Esophagus squamous epithelium (tissue), 5 donors: ENCODE measurements at places on chromosomes 16 and 17. TPM values are rescaled to one million over a fixed set of nuclear protein-coding genes. Genes with fewer than 3 reads are reported as not detected.
A peak's percentile ranks its signal among the peaks of the same experiment; 100 is the strongest.

- peaks cover 9% of the 10 kb centered on the region for H3K36me3 ChIP-seq
- no peak for DNase-seq
- no peaks in the 10 kb centered on the region for H3K4me1 ChIP-seq
- no peak overlapping the region for H3K27ac ChIP-seq
- H3K4me3 ChIP-seq: no peak overlapping the region
- H3K27me3 ChIP-seq: no peaks in the 10 kb centered on the region
Observed at GRCh38 chr17:1420981-1421380, 21.0 kb upstream of the YWHAE start.

GRCh38 chr16:58331024-58331707, 36.3 kb upstream of the PRSS54 start:
- peaks cover 9% of the 10 kb centered on the region for H3K27me3 ChIP-seq
- no peak overlapping the region for H3K4me3 ChIP-seq
- no peaks in the 10 kb centered on the region for H3K4me1 ChIP-seq
- H3K27ac ChIP-seq: no peak overlapping the region
- no peak for DNase-seq

GRCh38 chr16:77788181-77789084, at the start of gene VAT1L:
Gene VAT1L, plus strand, starts transcription at chr16:77788564. Its CDS starts 119 bp downstream, at chr16:77788683.
- H3K36me3 ChIP-seq: no peaks in the 10 kb centered on the region
- H3K4me3 ChIP-seq: peak within 1 kb of the TSS; percentile 20
- peaks cover 16% of the 10 kb centered on the region for H3K27me3 ChIP-seq
- peaks cover 9% of the 10 kb centered on the region for H3K4me1 ChIP-seq

DNA sequence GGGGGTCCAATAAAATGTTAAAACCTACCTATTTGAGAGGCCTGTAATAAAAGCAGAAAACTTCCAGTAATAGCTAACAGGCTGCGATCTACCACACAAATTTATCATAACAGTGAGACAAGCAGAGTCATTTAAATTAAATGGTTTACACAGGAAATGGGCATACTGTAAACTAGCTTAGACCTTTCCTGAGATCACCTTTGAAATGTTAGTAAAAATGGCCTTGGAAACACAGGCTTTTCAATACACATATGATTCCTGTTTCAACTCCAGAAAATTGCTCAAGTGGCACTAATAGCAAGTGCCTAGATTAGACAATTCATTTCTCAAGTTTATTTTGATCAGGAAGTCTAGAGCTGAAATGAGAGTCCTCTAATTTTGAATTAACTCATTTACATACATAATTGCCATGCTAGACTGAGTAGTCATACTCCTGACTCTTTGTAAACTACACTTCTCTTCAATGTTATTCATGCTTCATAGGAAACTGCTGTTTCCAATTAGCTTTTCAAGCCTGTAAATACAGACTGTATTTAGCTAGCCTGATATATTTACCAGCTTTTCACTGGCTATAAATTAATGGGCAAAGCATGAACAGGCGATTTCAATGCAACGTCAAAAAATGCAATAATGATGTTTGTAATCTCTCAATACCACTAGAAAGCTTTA, 43.3 kb downstream of the PARN start:
- H3K27ac ChIP-seq: no peak overlapping the region
- peaks cover 6% of the 10 kb centered on the region for H3K4me1 ChIP-seq
- H3K36me3 ChIP-seq: peaks cover 4% of the 10 kb centered on the region
- DNase-seq: no peak
- H3K27me3 ChIP-seq: no peaks in the 10 kb centered on the region
- H3K4me3 ChIP-seq: no peak overlapping the region

GRCh38 chr16:24850289-24850938, 4.7 kb downstream of the SLC5A11 start:
- H3K27ac ChIP-seq: no peak overlapping the region
- H3K4me1 ChIP-seq: peaks cover 25% of the 10 kb centered on the region

GRCh38 chr16:1923299-1924034, 5.3 kb upstream of the HS3ST6 start:
- peaks cover 13% of the 10 kb centered on the region for H3K4me1 ChIP-seq
- no peak for DNase-seq
- H3K27ac ChIP-seq: peak overlapping the region; percentile 47
- H3K27me3 ChIP-seq: peaks cover 17% of the 10 kb centered on the region
- no peak overlapping the region for H3K4me3 ChIP-seq

GRCh38 chr16:70018254-70018653, 67.1 kb downstream of the CLEC18A start:
- H3K27ac ChIP-seq: no peak overlapping the region
- H3K36me3 ChIP-seq: no peaks in the 10 kb centered on the region
- H3K4me3 ChIP-seq: no peak overlapping the region
- DNase-seq: no peak
- no peaks in the 10 kb centered on the region for H3K27me3 ChIP-seq

DNA sequence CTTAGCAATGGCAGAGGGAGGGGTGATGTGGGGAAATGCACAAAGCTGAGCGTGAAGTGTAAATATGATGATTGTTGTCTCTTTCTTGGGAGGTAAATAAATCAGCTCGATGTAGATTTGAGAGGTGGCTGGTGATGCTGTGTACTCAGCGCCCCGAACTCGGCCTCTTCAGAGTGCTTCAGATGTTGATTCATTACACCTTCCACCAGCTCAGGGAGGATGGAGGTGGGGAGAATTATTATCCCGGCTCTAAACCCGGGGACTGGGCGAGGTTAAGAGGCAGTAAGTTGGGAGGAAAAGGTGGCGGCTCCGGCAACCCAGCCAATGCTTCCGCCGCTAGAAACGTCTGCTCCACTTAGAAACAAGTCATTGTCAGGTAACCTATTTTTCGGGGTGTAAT, 86.5 kb downstream of the RPA1 start:
- H3K4me1 ChIP-seq: no peaks in the 10 kb centered on the region
- H3K36me3 ChIP-seq: no peaks in the 10 kb centered on the region

GRCh38 chr17:65027305-65027704, 29.2 kb downstream of the GNA13 start:
- H3K27ac ChIP-seq: peak overlapping the region; percentile 31
- peaks cover 2% of the 10 kb centered on the region for H3K4me1 ChIP-seq
- no peak overlapping the region for H3K4me3 ChIP-seq
- no peaks in the 10 kb centered on the region for H3K27me3 ChIP-seq
- no peak for DNase-seq

- no peak overlapping the region for H3K27ac ChIP-seq
- no peak for DNase-seq
Observed at GRCh38 chr17:64355536-64356303, 34.9 kb downstream of the PECAM1 start.

GRCh38 chr16:23510164-23510914, at the start of gene GGA2:
Gene GGA2, minus strand, starts transcription at chr16:23510494. Its CDS starts 83 bp downstream, at chr16:23510411.
- peak within 1 kb of the TSS; percentile 86 for H3K27ac ChIP-seq
- H3K27me3 ChIP-seq: no peaks in the 10 kb centered on the region
- H3K4me1 ChIP-seq: peaks cover 26% of the 10 kb centered on the region
- H3K36me3 ChIP-seq: no peaks in the 10 kb centered on the region

DNA sequence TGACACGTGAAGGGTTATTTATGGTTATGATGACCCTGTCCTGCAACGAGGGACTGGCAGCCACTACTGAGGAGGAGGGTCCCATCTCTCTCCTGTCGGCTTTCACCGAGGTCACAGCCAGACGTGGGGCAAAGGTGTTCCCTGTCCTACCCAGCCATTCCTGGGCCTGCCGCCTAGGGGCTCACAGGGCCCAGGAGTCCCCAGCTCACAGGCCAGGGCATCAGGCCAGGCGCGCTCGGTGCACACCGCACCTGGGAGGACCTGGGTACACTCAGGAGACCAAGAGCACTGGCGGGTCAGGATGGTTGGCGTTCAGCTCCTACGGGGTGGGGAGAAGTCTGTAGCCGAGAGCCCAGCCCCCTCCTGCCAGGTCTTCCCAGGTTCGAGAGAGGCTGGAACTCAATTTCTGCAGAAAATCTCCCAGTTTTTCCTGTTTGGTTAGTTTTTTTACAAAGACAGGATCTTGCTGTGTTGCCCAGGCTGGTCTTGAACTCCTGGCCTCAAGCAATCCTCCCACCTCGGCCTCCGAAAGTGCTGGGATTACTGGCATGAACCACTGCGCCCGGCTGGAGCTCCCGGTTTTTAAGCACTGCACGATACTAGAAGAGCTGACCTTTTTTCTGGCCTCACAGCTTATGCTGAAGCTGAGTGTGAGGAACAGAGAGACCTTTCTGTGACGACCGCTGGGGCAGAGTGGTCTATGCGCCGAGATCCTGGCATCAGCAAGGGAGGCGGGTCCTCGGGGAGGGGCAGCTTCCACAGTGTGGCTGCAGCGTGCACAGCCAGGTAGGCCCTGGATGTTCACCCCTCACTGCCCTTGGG, 7.7 kb downstream of the CYBC1 start:
- H3K4me3 ChIP-seq: no peak overlapping the region
- H3K27ac ChIP-seq: no peak overlapping the region
- DNase-seq: no peak
- no peaks in the 10 kb centered on the region for H3K27me3 ChIP-seq
- H3K36me3 ChIP-seq: peaks cover 82% of the 10 kb centered on the region

- no peak overlapping the region for H3K4me3 ChIP-seq
- H3K27me3 ChIP-seq: no peaks in the 10 kb centered on the region
- DNase-seq: no peak
- no peak overlapping the region for H3K27ac ChIP-seq
- no peaks in the 10 kb centered on the region for H3K36me3 ChIP-seq
Observed at GRCh38 chr17:63571632-63572310, 21.5 kb downstream of the DCAF7 start.

DNA sequence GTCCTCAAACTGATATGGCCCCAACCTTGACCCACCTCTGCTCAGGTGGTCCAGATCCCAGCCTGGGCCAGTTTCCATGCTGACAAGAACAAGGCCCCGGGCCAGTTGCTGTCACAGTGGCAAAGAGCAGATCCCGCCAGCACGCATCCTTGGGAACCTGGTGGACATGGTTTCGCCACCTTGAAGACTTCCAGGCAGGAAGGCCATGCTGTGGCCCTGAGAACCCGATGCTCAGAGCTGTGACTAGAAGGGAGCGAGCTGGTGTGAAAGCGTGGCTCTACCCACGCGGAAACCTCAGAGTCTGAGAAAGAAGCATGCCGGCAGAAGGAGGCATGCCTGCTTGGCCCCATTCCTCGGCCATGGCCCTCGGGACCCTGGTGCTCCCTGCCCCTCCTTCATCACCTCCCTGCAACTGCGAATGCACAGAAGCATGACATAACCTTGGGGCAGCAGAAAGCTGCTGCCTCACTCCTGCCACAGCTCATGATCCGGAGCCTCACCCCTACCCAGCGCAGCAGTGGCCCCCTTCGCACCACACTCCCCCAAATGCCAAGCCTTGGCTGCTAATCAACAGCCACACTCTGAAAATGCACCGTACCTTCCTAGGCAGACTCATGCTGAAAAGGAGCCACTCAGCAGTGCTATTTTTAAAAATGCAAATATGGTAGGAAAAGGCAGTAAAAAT, 33.2 kb downstream of the UBE2O start:
- no peak overlapping the region for H3K27ac ChIP-seq
- H3K36me3 ChIP-seq: no peaks in the 10 kb centered on the region
- no peak for DNase-seq
- no peaks in the 10 kb centered on the region for H3K4me1 ChIP-seq
- no peaks in the 10 kb centered on the region for H3K27me3 ChIP-seq

GRCh38 chr16:49995720-49996119, 29.3 kb upstream of the CNEP1R1 start:
- no peak overlapping the region for H3K27ac ChIP-seq
- peaks cover 37% of the 10 kb centered on the region for H3K27me3 ChIP-seq
- no peaks in the 10 kb centered on the region for H3K36me3 ChIP-seq
- no peaks in the 10 kb centered on the region for H3K4me1 ChIP-seq

GRCh38 chr17:49747632-49748031, 16.3 kb downstream of the FAM117A start:
- no peak for DNase-seq
- no peaks in the 10 kb centered on the region for H3K36me3 ChIP-seq
- H3K27ac ChIP-seq: no peak overlapping the region
- no peak overlapping the region for H3K4me3 ChIP-seq
- peaks cover 15% of the 10 kb centered on the region for H3K4me1 ChIP-seq

- H3K27me3 ChIP-seq: no peaks in the 10 kb centered on the region
- H3K27ac ChIP-seq: no peak overlapping the region
- no peak for DNase-seq
Observed at GRCh38 chr17:1937461-1937860, 87.7 kb downstream of the RTN4RL1 start.

GRCh38 chr17:8563981-8564602, 66.4 kb downstream of the MYH10 start:
- H3K4me3 ChIP-seq: no peak overlapping the region
- H3K27ac ChIP-seq: no peak overlapping the region
- DNase-seq: no peak

DNA sequence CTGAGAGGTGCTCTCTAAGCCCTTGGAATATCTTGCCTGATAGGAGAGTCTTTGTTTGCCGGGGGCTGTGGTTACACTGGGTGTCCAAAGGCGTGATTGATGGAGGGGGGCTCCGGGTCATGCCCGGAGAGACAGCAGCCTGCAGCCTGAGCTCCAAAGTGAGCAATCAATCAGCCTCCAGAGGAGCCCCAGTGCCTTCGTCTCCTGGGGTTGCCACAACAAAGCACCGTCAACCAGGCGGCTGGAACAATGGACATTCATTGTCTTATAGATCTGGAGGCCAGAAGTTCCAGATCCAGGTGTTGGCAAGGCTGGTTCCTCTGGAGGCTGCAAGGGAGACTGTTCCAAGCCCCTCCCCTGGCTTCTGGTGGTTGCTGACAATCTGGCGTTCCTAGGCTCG, 24.0 kb upstream of the GINS2 start:
- H3K27ac ChIP-seq: no peak overlapping the region
- no peak overlapping the region for H3K4me3 ChIP-seq
- no peak for DNase-seq
- no peaks in the 10 kb centered on the region for H3K27me3 ChIP-seq
- H3K4me1 ChIP-seq: peaks cover 30% of the 10 kb centered on the region
- peaks cover 6% of the 10 kb centered on the region for H3K36me3 ChIP-seq

- H3K4me1 ChIP-seq: no peaks in the 10 kb centered on the region
- H3K27me3 ChIP-seq: no peaks in the 10 kb centered on the region
- no peaks in the 10 kb centered on the region for H3K36me3 ChIP-seq
Observed at GRCh38 chr16:25189305-25189704, 27.4 kb upstream of the AQP8 start.

DNA sequence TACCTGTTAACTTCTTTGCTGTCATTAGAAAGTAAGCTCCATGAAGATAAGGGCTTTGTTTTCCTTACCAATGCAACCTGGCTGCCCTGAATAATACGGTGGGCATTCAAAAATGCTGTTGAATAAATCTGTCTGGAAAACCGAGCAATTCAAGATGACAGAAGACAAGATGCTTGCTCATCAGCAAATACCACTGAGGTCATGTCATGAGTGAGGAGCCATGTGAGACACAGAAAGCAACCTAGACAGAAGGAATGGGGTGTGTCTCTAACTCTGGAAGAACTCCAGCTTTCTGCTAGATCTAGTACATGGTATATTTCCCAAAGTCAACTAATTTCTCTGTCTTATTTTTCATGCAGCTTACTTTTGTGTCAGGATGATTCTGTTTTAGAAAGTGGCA, 64.2 kb downstream of the STH start:
- H3K36me3 ChIP-seq: peaks cover 79% of the 10 kb centered on the region
- no peaks in the 10 kb centered on the region for H3K27me3 ChIP-seq
- H3K4me1 ChIP-seq: peaks cover 15% of the 10 kb centered on the region
- DNase-seq: no peak

- peaks cover 49% of the 10 kb centered on the region for H3K4me1 ChIP-seq
- DNase-seq: no peak
- no peak overlapping the region for H3K27ac ChIP-seq
- no peak overlapping the region for H3K4me3 ChIP-seq
- no peaks in the 10 kb centered on the region for H3K36me3 ChIP-seq
Observed at GRCh38 chr17:73956595-73957465, 246.6 kb upstream of the RPL38 start.

The SLC6A4 gene
- 8.2 TPM for total RNA-seq

The KRT28 gene
- not detected for total RNA-seq

The MFAP4 gene
- 4.3 TPM for total RNA-seq

The ADAM11 gene
- not detected for total RNA-seq

The EXOC7 gene
- total RNA-seq: 70.3 TPM

The TAC4 gene
- total RNA-seq: not detected

The TPSG1 gene
- not detected for total RNA-seq

The FGF11 gene
- 18.1 TPM for total RNA-seq

The KCNJ18 gene
- not detected for total RNA-seq

The RDM1 gene
- 4.0 TPM for total RNA-seq

The NDE1 gene
- 40.6 TPM for total RNA-seq
